ENCODE measurements at places on chromosomes 5 and 9. TPM values are rescaled to one million over a fixed set of nuclear protein-coding genes. Genes with fewer than 3 reads are reported as not detected.
A peak's percentile ranks its signal among the peaks of the same experiment; 100 is the strongest.

PCDHGB7 gene
- 22.5 TPM for total RNA-seq

PCDHB16 gene
- total RNA-seq: 2.1 TPM

STK32A gene
- total RNA-seq: 13.3 TPM

UNC5A gene
- total RNA-seq: 0.30 TPM

FBP2 gene
- not detected for total RNA-seq

PGGT1B gene
- total RNA-seq: 3.9 TPM

DNA sequence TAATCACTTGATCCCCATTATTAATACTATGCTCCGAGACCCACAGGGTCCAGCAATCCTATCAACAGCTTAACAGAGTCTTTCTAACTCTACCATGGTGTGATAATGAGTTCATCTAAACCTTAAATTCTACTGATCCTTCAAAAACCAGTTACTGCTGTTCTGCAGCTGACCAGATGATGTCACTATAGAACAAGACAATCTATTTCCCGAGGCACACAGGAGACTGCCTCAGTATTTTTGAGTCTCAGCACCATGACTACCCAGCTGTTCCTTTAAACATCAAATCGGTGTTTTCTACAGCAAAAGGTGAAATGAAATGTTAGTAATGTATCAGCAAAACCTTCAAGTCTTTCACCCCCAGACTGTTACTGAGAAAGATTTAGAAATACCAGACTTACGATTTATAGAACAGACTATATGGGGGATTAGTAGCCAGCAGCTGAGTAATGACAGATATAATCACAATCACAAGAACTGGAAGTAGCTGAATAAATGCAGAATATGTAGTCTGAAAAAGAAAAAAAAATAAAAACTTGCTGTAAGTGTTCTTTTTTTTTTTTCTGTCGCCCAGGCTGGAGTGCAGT lies 16.9 kb downstream of the DNAJC18 start:
- no peak for DNase-seq
- no peak overlapping the region for H3K4me3 ChIP-seq
- peaks cover 46% of the 10 kb centered on the region for H3K36me3 ChIP-seq
- no peaks in the 10 kb centered on the region for H3K27me3 ChIP-seq
- H3K4me1 ChIP-seq: peaks cover 3% of the 10 kb centered on the region
- no peak overlapping the region for H3K27ac ChIP-seq

DNA sequence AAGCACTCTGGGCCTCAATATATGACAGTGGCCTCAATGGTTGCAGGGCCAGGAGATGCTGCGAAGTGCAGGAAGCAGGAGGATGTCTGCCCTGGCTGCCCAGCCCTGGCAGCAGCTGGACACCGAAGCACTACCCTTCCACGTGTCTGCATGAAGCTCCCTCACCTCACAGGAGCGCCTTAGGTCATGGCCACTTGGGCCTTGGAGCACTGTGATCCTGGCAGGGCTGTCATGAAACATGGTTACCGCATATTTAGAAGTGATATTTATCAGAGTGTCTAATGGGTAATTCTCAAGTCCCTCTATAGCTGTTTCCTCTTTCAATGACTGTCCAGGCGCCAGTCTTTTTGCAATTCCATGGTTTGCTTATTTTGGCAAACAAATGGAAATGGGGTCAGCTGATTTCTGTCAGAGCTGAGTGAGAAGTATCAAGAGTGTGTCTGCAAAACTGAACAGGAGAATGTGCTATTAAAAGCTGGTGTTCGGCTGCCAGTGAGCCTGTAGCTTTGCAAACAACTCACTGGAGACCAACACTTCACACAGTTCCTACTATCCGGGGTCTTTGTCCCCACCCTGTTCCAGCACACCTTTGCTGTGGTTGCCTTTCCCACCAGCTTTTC lies 285.9 kb downstream of the KIF4B start:
- no peaks in the 10 kb centered on the region for H3K27me3 ChIP-seq
- H3K4me3 ChIP-seq: no peak overlapping the region
- H3K4me1 ChIP-seq: no peaks in the 10 kb centered on the region
- H3K27ac ChIP-seq: no peak overlapping the region
- H3K36me3 ChIP-seq: no peaks in the 10 kb centered on the region

DNA sequence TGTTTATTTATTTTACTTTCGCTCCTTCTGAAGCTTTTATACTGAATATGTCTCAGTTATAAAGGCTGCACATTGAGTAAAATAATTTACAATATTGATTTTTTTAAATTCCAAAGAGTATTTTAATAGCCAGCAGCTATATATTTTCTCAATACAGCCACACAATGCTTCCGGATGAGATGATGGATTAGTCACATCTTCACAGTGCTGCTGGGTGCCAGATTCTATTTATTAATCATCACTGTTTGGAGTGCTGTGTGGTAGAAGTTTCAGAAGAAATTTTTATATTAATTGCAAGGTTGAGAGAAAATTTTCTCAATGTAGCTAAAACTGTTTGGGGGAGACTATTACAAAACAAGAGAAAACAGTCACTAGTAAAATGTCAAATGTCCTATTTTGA lies 989.8 kb downstream of the TLE4 start:
- no peaks in the 10 kb centered on the region for H3K4me1 ChIP-seq
- no peak overlapping the region for H3K4me3 ChIP-seq
- no peak for DNase-seq
- H3K36me3 ChIP-seq: no peaks in the 10 kb centered on the region
- H3K27me3 ChIP-seq: no peaks in the 10 kb centered on the region
- H3K27ac ChIP-seq: no peak overlapping the region

DNA sequence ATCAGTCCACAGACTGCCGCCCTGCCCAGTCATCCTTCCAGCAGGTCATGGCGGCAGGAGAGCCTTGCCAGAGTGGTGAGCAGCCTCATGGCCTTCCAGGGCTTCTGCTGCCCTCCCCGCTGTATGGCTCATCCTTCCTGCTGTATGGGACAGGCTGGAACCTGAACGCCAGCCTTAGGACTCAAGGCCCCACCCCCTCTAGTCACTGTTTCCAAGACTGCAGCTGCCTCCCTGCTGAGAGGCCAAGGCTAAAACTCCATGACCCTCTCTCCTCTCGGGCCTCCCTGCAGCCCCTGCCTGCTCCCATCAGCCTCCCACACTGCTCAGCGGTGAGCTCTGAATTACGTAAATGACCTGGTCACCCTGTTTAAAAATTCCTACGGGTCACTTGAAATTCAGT lies 227.5 kb downstream of the AGTPBP1 start:
- no peak for DNase-seq
- no peaks in the 10 kb centered on the region for H3K36me3 ChIP-seq
- H3K4me1 ChIP-seq: no peaks in the 10 kb centered on the region
- H3K27ac ChIP-seq: no peak overlapping the region
- H3K27me3 ChIP-seq: no peaks in the 10 kb centered on the region

GRCh38 chr5:104353371-104353770 lies 790.8 kb upstream of the NUDT12 start:
- no peak overlapping the region for H3K27ac ChIP-seq
- H3K4me3 ChIP-seq: no peak overlapping the region
- H3K36me3 ChIP-seq: no peaks in the 10 kb centered on the region
- no peak for DNase-seq

DNA sequence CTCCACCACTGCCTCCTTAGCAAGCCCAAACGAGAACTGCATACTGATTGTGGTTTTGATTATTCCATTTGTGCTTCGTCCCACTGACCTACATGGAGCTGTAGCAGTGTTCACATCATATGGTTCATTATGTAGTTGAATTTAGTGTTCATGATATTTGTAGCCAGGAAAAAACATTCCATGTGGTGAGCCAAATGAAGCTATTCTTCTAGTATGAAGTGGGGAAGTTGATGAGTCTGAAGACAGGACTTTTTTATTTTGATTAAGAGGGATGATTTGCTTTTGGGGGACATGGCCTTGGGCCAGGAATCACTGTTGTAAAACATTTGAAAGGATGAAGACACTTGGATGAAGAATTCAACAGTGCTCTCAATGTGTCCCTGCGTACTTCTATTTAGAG lies 192.9 kb upstream of the SLC27A6 start:
- H3K36me3 ChIP-seq: no peaks in the 10 kb centered on the region
- no peak for DNase-seq
- no peaks in the 10 kb centered on the region for H3K4me1 ChIP-seq
- no peaks in the 10 kb centered on the region for H3K27me3 ChIP-seq
- no peak overlapping the region for H3K4me3 ChIP-seq
- H3K27ac ChIP-seq: no peak overlapping the region

DNA sequence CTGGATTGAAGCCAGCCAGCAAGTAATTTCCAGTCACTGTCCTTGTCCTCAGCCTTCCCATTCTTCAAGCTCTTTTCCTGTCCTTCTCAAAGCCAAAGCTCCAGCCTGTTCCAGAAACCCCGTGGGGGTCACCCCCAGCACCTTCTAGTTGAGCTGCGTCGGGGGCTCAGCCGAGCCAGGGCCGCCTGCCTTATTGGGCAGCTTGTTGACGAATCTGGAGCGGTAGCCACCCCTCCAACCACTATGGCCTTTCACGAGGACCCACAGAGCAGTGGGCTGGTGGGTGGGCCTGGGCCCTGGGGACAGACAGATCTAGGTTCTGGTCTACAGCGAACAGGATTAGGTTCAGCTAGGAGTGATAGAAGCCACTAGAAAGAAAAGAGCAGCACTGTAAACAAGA lies 47.3 kb downstream of the TSPAN17 start:
- H3K4me3 ChIP-seq: no peak overlapping the region
- H3K27ac ChIP-seq: no peak overlapping the region
- H3K36me3 ChIP-seq: no peaks in the 10 kb centered on the region
- peak; percentile 66 for DNase-seq

GRCh38 chr5:172123269-172123692 lies 64.7 kb downstream of the STK10 start:
- no peak overlapping the region for H3K4me3 ChIP-seq
- H3K27me3 ChIP-seq: no peaks in the 10 kb centered on the region
- DNase-seq: peak; percentile 51
- H3K4me1 ChIP-seq: peaks cover 18% of the 10 kb centered on the region

DNA sequence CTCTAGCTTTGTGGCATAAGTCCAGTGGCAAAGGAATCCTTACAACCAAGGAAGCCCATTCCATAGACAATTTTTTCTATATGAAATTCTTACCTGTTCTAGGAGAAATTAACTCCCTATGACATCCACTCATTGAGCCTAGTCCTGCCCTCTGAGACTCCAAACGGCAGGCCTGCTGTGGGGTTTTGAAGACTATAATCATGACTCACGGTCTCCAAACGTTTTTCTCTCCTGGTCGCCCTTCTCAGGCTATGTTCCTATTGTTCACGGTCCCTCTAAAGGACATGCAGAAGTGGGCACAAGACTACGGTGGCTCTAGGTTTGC lies 611 bp downstream of the EXOSC3 start:
- H3K36me3 ChIP-seq: peaks cover 28% of the 10 kb centered on the region
- peaks cover 12% of the 10 kb centered on the region for H3K4me1 ChIP-seq
- no peak for DNase-seq

GRCh38 chr5:179805529-179806249 lies 977 bp downstream of the MGAT4B start:
- peak overlapping the region; percentile 75 for H3K4me3 ChIP-seq
- peak overlapping the region; percentile 93 for H3K27ac ChIP-seq
- H3K27me3 ChIP-seq: no peaks in the 10 kb centered on the region
- H3K36me3 ChIP-seq: peaks cover 9% of the 10 kb centered on the region
- DNase-seq: no peak
- H3K4me1 ChIP-seq: peaks cover 58% of the 10 kb centered on the region

- H3K27ac ChIP-seq: no peak overlapping the region
- no peak for DNase-seq
- no peaks in the 10 kb centered on the region for H3K27me3 ChIP-seq
- no peaks in the 10 kb centered on the region for H3K4me1 ChIP-seq
- H3K36me3 ChIP-seq: no peaks in the 10 kb centered on the region
Observed at GRCh38 chr5:18984559-18985080, 1003.4 kb downstream of the CDH18 start.

DNA sequence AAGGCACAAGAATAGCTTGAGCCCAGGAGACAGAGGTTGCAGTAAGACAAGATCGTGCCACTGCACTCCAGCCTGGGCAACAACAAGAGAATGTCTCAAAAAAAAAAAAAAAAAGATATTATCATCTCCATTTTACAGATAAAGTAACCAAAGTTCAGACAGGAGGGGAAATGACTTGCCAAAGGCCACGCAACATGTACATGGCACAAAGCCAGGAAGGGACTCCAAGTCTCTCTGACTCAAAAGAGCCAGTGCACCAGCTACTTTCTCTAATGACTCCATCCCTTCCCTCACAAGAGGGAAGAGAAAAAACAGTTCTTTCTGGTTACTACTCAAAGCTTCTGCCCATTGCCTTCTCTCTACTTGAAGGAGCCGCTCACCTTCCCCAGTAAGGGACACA lies 34.1 kb downstream of the SIL1 start:
- no peaks in the 10 kb centered on the region for H3K36me3 ChIP-seq
- DNase-seq: no peak
- no peak overlapping the region for H3K27ac ChIP-seq
- H3K4me3 ChIP-seq: no peak overlapping the region
- H3K27me3 ChIP-seq: no peaks in the 10 kb centered on the region
- peaks cover 3% of the 10 kb centered on the region for H3K4me1 ChIP-seq

GRCh38 chr5:11212706-11213105 lies 451.7 kb upstream of the DAP start:
- H3K4me3 ChIP-seq: no peak overlapping the region
- no peaks in the 10 kb centered on the region for H3K36me3 ChIP-seq
- H3K4me1 ChIP-seq: no peaks in the 10 kb centered on the region
- H3K27ac ChIP-seq: no peak overlapping the region

DNA sequence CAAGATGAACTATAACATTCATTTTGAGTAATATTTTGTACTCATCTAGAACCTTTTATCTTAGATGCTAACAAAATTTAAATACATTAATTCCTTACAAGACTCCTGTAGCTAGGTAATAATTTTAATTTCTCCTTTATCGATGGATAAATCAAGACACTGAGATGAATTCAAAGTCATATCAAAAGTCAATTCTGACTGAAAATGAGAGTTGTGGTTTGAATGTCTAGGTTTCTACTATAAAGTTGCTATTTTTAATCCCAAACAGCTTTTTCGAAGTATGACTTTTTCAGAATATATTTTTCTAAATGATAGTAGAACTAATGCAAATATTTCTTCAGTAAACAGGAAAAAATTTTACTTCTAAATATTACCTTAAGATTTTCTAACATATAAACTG lies 491.7 kb upstream of the FAM174A start:
- H3K27me3 ChIP-seq: no peaks in the 10 kb centered on the region
- DNase-seq: no peak
- no peaks in the 10 kb centered on the region for H3K36me3 ChIP-seq
- no peak overlapping the region for H3K27ac ChIP-seq

DNA sequence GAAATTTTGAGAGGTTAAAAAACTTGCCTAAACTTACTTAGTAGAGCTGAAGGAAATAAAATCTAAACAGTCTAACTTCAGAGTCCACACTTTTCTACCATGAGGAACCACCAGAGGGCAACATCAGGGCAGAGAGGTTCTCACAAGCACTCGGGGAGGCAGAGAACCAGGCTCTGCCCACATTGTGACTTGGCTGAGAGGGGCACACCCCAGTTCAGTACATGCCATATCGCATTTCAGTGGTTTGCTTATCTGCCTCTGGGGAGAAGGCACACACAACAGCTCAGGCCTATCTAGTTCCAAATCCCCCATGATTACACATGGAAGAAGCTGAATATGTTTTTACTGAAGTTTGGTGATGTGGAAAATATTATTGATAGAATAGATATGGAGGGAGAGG lies 49.2 kb downstream of the EQTN start:
- no peak overlapping the region for H3K4me3 ChIP-seq
- no peak for DNase-seq
- no peaks in the 10 kb centered on the region for H3K4me1 ChIP-seq
- H3K27me3 ChIP-seq: no peaks in the 10 kb centered on the region
- H3K36me3 ChIP-seq: no peaks in the 10 kb centered on the region
- H3K27ac ChIP-seq: no peak overlapping the region

Data from upper lobe of left lung (tissue), 6 donors.